ENCODE measurements at places on chromosomes 7 and 10.
A peak's percentile ranks its signal among the peaks of the same experiment; 100 is the strongest.

GRCh38 chr7:88789480-88790064, 6.0 kb downstream of the TEX47 start:
- no peak for DNase-seq

DNA sequence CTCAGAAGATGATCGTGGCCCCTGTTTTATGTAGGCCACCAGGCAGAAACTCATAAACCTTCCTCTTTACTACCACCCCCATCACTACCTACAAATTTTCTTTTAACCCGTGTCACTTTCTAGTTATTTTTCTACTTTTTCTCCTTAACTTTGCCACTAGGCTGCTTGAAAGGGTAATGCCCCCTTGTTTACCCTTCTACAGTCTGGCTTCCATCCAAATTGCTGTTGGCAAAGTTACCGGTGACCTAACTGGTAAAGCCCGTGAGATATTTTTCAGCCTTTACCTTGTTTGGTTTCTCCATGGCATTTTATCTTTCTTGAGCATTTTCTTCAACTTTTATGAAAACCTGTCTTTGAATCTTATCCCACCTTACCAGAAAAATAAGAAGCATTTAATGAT, 153.0 kb downstream of the WNT2 start:
- DNase-seq, result no peak

DNA sequence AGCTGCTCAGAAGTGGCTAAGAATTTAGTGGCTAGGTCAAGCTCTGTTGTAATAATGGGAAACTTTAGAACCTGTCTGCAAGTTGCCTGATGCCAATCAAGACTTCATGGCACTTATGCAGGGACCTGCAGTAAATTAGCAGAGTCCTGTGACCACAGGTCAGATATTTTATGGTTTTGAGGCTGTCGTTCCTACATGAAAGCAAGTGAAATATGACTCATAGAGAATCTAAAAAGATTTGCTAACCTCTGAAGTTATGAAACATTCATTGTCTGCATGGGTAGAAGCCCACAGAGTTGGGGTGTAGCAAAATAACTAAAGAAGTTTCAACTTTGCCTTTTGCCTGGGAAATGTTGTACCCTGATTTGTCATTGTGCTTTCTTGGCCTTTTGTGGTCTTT, 32.3 kb downstream of the SLC39A12 start:
- no peak for DNase-seq

DNA sequence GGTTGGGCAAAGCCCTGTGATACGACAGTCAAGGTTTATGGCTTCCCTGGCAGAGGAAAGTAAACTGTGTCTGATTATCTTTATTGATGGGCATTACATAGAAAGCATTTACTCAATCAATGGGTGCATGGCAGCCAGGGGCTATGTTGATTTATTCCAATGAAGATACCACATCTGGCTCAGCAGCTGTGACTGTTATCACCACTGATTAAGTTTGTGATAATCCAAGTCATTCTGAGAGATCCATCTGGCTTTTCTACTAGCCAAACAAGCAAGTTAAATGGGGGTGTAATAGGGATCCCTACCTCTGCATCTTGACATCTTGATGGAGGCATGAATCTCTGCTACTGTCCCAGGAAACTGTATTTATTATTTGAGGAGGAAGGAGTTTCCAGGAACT, 86.7 kb downstream of the KLF6 start:
- DNase-seq, result no peak

DNA sequence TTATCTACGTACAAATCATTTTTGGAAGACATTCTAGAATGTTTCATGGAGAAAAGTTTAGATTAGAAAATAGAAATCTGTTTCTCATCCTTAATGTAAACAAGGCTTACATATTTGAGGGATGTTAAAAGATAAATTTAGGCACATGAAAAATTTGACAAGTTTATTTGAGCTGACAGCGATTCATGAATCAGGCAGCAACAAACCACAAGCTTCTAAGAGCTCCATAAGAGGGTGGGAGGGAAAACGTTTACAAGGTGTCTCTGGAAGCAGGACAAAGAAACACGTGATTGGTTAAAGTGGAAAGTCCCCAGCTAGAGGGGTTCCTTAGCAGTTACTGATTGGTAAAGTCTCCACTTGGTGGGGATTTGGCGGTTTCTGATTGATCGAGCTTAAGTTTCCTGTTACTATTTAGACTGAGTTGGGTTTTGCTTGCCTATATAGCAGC, 228.9 kb upstream of the PITRM1 start:
- DNase-seq, result no peak

DNA sequence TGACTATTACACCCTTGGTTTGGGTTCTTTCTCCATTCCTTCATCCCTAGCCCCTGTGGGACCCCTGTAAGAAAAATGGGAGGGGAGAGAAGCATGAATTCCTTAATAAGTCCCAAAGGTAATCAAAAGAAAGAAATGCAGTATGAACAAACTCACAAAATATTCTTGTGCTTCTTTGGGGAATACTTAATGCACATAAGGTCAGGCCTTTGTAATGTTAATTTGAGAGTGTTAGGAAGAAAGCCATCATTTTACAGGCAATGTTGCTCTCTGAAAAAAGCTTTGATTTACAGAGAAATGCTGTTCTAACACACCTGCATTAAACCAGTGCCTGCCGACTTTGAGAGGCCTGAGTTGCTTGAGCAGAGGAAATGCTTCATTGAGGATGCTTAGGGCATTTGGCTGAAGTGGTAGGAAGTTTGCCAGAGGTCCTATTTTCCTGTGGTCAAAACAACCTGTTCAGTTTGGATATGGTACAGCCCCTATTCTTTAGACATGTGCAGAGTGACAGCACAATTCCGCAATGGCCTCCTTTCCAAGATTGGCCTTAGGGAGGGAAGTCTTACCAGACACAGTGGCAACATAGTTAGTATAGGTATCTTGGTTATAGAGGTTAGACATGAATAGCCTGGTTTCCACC, 643.4 kb downstream of the AUTS2 start:
- no peak for DNase-seq

DNA sequence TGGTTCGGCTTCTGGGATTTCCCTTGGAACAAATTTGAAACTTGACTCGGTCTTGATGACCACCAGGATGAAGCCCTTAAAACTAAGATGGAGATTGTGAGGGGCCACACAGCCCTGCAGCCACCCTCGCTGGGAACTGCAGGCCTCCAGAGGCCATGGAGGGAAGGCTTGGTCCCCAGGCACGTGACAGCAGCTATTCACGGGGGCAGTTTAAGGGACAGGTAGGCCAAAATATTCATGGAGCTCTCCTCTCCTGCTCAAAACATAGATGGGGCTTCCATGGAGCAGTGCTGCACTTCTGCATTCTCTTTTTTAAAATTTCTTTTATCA, 137.0 kb downstream of the ADCY1 start:
- DNase-seq, result no peak

- no peak for DNase-seq
These were observed 16.8 kb downstream of the VWC2 start for GRCh38 chr7:49790209-49790608.

- DNase-seq, result no peak
These were observed 58.8 kb upstream of the AGMO start for GRCh38 chr7:15620491-15621185.

- DNase-seq, result no peak
These were observed 212.4 kb upstream of the YAE1 start for GRCh38 chr7:39353615-39354376.

- DNase-seq, result no peak
These were observed 223.4 kb downstream of the SEC23IP start for GRCh38 chr10:120115959-120116358.

DNA sequence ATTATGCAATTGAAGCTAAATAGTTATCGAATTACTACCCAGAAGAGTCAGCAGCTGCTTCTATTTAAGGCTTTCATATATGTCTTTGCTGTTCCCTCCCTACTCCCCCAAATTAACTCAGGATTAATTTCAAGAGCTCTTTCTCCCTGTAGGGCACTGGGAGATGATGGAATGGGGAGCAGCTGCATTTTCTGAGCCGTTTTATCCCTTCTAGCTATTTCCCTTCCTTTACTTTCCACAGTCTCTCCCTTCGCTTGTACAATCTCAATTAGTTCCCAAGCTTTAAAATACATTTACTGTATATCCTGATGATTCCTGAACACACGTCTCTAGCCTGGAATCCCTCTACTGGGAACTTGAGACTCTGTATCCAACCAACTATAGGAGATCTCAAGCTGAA, 19.8 kb upstream of the TSPAN12 start:
- no peak for DNase-seq

DNA sequence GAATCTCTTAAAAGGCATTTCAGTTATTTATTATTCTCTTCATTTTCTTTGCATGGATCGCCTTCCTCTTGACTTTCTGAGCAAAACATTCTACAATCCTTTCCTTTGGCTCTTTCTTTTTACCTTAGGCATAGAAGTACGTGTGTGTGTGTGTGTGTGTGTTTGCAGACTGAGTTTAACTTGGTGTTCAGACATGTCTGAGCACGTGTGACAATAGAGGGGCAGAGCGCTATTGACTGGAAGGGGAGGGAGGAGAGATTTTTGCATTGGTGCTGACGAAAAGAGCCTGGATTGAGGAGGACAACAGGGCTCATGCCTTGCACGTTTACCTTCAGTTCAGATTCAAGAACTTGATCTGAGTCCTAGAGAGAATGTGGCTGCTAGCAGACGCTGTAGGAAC, 129.8 kb downstream of the SEC23IP start:
- no peak for DNase-seq

- no peak for DNase-seq
These were observed 169.9 kb downstream of the PIP4K2A start for GRCh38 chr10:22544325-22545068.

- no peak for DNase-seq
These were observed 143.4 kb downstream of the TCF7L2 start for GRCh38 chr10:113093188-113094113.

DNA sequence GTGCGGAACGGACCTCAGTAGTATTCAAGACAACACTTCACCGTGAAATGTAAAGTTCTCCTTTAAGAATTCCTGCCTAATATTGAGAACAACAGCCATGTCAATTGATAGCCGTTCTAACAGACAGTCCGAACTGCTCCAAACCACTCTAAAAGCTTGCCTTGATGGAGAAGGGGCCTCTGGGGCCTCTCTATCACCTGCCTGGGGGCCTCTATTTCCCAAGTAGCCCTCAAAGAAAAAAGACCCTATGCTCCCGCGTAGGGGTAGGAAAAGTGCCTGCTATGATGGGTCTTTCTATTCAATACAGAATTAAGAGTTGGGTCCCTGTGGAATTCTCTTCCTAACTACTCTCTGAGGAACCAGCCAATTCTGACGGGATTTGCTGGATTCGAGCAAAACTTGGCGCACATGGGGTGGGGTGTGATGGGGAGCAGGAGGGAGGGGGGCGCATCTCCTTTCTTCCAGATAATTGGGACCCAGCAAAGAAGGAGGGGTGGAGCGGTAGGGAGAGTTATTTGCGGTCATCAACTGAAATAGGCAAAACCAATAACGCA, 8.3 kb upstream of the DLX6 start:
- DNase-seq, result no peak

DNA sequence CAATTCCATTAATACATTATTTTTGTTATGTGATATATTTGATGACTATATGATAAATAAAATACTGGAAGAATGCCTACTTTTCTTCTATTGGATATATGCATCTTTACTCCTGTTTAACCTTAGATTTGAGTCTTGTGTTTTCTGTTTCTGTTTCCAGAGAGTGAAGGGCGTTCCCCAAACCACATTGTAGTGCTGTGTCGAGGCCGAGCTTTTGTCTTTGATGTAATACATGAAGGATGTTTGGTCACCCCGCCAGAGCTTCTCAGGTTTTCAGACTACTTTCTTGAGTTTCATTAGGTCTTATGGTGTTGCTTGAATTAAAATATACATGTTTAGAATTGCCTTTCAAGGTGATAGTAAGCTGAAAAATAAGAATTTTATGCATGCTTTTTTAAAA, 23.8 kb downstream of the CROT start:
- DNase-seq, result peak; percentile 4

- DNase-seq, result no peak
These were observed 38.0 kb downstream of the MEOX2 start for GRCh38 chr7:15648461-15648961.

DNA sequence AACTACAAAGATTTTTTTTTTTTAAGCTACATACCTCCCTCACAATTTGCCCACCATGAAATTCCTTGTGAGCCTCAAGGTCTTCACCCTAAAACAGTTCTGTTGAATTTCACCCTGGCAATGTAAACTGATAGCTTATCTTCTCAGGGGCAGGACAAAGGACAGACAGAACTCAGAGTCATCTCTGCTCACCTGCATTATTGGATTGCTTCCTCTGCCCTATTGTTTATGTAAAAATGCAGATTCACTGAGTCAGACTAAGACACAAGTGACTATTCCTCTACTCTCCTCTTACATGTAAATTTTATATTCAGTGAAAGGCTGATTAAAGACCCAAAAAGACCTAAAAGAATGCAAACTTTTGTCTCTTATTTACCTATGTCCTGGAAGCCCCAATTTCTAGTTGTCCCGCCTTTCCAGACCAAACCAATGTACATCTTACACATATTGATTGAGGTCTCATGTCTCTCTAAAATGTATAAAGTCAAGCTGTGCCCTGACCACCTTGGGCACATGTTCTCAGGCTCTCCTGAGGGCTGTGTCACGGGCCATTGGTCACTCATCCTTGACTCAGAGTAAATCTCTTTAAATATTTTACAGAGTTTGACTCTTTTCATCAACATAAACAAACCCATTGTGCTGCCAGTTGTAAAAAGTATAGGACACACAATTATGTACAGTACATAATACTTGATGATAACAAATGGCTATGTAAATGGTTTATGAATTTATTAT, 440.2 kb downstream of the HTR7 start:
- no peak for DNase-seq

DNA sequence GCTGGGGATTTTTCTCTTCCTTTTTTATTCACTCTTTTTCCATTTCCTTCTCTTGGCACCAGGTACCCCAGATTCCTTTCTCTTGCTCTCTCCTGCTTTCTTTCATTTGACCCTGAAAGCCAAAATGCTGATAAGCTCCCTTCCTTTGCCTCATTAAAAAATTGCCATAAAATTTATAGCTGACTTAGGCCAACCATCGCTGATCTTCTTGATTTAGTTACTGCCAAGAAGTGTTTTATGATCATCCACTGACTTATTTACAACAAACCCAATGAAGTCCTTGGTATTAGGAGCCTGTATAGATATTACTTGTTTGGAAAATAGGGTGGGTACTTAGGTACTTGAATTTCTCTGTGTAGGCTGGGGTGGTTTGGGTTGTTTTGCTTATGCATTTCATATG, 173.2 kb upstream of the PHYHIPL start:
- DNase-seq, result no peak

DNA sequence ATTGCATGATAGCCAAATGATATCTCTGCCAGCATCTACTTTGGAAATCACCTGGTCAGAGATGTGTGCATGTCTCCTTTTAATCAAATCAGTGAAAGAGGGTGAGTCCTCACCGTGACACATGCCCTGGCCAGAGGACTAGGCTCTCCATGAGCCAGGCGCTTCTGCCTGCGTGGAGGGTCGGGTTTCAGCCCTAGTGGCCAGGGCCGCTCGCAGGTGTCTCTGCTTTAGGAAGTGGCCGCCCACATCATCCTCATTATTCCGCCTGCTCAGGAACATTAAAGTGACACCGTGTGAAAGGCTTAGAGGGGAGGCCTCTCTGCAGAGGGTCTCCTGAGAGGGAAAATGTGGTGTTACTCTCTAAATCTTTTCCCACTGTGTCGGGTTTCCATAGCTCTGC, 173.6 kb upstream of the PRKCQ start:
- no peak for DNase-seq
